ENCODE measurements at places on chromosomes 12 and 14.

DNA sequence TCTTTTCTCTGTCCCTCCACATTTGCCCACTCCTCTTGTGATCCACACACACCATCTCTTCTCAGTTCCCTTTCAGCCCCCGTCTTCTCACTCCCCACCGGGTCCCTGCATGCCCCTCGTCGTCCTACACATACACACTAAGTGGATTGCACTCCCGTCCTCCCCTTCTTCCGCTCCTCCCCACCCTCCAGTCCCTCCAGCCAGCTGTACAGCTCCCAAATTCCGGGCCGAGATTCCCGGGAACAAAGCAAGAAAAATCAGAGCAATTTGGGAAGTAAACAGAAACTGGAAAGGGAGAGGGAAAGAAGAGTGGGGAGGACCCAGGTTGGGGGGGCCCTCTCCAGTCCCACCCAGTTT is 282 bp upstream of the IGFBP6 start:
- DNase-seq, result no peak

DNA sequence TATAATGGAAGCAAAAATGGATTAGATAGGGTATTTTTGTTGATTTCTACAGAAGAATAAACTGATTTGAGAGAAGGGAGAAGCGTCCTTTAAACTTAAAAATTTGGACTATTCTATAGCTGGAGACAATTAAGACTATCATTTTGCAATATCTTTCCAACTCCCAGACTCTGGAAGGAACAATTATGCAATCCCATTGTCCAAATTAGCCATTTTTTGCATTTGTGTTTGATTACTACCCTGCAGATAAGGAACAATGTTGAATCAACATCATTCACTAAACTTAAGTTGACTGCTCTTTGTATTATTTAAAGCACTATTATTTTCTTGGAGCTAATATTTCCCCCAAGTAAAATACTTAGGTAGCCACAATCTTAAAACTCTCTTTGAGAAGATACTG is 34.8 kb upstream of the SELPLG start:
- DNase-seq, result no peak

DNA sequence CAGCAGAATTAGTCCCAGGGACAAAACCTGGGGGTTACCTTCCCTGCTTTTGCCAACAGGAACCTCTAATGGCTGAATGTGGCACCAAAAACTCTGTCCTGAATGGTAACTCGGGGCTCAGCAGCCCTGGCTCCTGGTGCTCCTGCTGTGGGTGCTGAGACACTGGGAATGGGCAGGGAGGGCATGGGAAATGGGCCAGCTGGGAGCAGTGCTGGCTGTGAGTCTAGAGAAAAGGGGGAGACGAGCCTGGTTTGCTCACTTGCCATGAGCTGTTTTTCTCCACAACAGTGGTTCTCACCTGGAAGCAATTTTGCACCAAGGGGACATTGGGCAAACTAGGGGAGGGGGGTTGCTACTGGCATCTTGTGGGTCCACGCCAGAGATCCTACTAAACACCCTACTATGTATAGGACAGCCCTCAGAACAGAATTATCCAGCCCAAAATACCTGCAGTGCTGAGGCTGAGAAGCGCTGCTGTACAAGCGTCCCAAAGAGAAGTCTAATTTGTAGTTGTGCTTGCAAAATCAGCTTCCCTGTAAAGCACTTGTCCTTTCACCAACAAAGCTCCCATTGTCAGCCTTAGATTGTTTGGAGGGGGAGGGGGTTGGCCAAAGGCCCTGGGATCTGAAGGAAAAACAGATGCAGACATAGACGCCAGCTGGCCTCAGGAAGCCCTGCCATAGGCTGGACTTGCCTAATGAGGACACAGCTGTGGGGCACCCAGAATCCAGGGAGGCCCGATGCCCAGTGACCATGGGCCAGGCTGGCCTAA is 3.6 kb downstream of the LRRC74A start:
- DNase-seq, result no peak

DNA sequence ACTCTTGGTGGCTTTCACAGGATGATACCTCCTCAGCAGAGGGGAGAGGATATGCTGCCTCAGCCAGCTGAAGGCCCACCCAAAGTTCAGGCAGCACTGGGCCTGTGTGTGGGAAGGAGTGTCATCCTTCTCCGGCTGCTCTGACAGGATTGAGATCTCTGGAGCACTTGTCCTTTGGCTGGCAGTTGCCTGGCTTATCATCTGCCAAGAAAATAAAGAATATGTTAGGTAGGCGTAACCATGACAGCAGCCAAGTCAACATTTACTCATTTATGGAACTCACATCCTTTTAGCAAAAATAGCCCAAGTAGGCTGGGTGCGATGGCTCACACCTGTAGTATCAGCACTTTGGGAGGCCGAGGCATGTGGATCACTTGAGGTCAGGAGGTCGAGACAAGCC is 68.5 kb downstream of the PPFIBP1 start:
- DNase-seq, result no peak

GRCh38 chr12:93302331-93303229 is 75.1 kb upstream of the NUDT4 start:
- no peak for DNase-seq

- DNase-seq, result no peak
Measured at GRCh38 chr14:94707494-94707893, 62.4 kb downstream of the GSC start.

GRCh38 chr12:127690161-127690560 is 576.8 kb upstream of the TMEM132C start:
- DNase-seq, result no peak

- DNase-seq, result no peak
Measured at GRCh38 chr12:6233121-6233971, 33.1 kb downstream of the CD9 start.

- DNase-seq, result no peak
Measured at GRCh38 chr14:44803239-44803905, 158.4 kb downstream of the KLHL28 start.

GRCh38 chr12:12456637-12457036 is 99.8 kb downstream of the BORCS5 start:
- DNase-seq, result no peak

GRCh38 chr14:65949711-65950516 is 536.3 kb upstream of the CCDC196 start:
- peak; percentile 55 for DNase-seq

Measured in stimulated activated CD4-positive, alpha-beta T cell treated with anti-CD3 and anti-CD28 coated beads, Interleukin-2, amount 100 ng/mL, for 24 hours (primary cell).